ENCODE measurements at places on chromosomes 7 and 10.

DNA sequence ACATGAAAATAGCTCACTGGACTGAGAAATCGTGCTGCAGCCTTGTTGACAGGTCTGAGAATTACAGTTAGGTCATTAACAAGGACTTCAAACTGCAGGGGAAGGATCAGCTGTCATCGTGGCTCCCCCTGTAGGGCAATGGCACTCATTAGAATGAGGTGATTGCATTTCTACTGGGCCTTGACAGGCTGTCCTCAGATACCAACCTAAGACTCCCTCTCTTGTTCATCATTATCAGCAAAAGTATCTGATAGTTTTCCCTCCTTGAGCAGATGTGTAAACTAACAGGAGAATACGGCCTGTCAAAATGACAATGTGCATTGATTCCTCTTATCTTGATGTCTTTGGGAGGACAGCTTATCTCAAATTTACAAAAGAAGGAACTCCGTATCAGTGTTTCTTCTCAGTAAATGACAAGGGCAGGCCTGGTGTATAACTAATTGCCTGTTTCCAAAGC lies 648.5 kb upstream of the LRRN3 start:
- H3K4me1 ChIP-seq: no peaks in the 10 kb centered on the region
- no peak overlapping the region for H3K27ac ChIP-seq
- DNase-seq: peak; percentile 41
- no peaks in the 10 kb centered on the region for H3K36me3 ChIP-seq
- no peaks in the 10 kb centered on the region for H3K27me3 ChIP-seq

DNA sequence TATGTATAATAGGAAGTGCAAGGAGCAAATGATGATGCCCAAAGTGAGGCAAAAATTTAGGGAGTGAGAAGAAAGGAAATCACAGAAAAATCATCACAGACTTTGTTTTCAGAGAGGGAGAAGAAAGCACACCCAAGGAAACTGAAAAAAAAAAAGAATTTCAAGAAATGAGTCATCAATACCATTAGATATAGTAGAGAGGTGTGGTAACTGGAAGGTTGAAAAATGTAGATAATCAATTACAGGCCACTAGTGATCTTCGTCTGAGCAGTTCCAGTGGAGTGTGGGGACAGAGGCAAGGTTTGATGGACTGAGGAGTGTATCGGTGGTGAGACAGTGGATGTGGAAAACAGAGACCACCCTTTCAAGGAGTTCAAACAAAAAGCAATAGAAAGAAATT lies 31.7 kb downstream of the ASB4 start:
- no peaks in the 10 kb centered on the region for H3K36me3 ChIP-seq
- peaks cover 41% of the 10 kb centered on the region for H3K27me3 ChIP-seq
- H3K27ac ChIP-seq: no peak overlapping the region
- no peak for DNase-seq

DNA sequence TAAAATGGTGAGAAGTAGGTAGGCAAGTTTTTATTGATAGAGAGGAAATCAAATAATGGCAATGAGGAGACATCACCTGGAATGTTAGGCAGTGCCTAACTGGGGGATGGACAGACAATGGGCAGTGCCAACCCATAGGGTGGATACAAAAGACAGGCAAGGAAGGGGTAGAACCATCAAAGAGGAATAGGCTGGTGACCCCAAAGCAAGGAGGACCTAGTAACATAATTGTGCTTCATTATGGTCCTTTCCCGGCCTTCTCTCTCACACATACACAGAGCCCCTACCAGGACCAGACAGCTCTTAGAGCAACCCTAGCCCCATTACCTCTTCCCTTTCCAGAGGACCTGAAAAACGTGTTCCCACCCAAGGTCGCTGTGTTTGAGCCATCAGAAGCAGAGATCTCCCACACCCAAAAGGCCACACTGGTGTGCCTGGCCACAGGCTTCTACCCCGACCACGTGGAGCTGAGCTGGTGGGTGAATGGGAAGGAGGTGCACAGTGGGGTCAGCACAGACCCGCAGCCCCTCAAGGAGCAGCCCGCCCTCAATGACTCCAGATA lies 30.0 kb downstream of the PRSS2 start:
- H3K36me3 ChIP-seq: peaks cover 83% of the 10 kb centered on the region
- peak overlapping the region; percentile 100 for H3K4me3 ChIP-seq
- H3K27me3 ChIP-seq: no peaks in the 10 kb centered on the region
- H3K27ac ChIP-seq: peak overlapping the region; percentile 92
- peaks cover 72% of the 10 kb centered on the region for H3K4me1 ChIP-seq
- no peak for DNase-seq

DNA sequence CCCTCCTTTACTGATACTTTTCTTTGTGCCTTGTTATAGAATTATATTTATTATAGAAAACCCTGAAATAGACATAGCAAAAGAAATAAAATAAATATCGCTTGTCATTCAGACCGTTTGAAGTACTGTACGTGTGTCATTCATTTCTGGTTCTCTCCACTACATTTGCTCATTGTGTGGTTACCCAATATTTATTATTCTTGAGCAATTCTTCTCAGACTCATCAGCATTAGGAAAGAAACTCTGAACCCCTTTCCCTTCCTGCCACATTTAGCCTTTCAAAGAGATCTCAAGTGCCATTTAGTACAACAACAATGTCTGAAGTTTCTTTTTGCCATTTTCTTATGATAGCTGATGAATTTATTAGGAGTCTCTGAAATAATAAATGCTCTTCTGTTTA lies 154.1 kb downstream of the KIAA1217 start:
- DNase-seq: no peak
- no peak overlapping the region for H3K4me3 ChIP-seq
- no peaks in the 10 kb centered on the region for H3K27me3 ChIP-seq
- no peak overlapping the region for H3K27ac ChIP-seq

DNA sequence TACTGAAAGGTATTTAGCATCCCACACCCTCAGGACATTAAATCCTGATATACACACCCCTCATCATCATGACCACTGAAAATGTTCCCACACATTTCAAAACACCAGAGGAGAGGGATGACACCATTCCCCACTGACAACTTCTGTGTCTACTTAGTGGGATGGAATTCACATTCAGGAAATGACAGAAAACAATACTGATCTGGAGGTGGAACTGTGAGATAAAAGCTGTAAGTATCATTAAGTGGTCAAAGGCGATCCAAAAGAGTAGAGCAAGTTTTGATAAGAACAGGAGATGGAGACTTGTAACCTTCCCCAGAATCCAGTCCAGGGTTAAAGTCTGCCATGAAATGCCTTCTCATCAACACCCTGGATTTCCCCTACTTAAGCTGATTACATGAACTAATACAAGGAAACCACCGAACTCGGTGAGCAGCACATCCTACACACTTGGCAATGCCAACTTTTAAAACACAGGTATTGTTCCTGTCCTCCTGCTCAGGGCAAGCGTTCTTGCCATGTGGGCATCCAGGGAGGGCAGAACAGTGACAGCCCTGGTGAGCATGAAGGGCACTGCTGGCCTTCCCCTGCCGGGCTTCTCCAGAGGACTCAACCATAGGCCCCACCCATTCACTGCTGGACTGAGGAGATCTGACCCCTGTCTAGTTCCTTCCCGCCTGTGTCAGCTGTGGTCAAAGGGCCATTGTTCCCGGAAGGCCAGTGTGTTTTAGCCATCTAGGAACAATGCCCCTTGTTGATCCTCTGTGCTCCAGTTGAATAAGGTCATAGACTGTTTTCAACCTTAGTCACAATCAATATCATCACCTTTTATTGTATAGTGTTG lies 85.0 kb downstream of the SGMS1 start:
- H3K27ac ChIP-seq: peak overlapping the region; percentile 65
- H3K4me1 ChIP-seq: peaks cover 68% of the 10 kb centered on the region
- H3K27me3 ChIP-seq: no peaks in the 10 kb centered on the region
- DNase-seq: peak; percentile 46

DNA sequence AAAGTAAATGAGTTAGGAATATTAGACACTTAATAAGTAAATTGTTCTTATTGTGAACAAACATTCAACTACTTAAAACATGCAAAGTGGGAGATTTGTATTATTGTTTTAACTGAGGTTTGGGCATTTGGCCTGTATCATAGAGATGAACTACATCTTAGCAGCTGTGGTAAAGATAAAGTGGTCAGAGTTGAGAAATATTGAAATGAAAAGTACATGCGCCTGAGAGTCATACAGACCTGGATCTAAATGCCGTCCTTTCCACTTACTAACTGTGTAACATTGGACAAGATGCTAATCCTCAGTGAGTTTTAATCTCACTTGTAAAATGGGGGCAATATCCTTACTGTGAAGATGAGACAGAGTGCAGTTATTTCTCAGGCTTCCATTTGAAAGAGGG lies 74.5 kb downstream of the KMT2E start:
- no peak overlapping the region for H3K4me3 ChIP-seq
- H3K36me3 ChIP-seq: peaks cover 41% of the 10 kb centered on the region
- peak overlapping the region; percentile 22 for H3K27ac ChIP-seq
- DNase-seq: no peak

GRCh38 chr10:34808801-34809745 lies 6.0 kb downstream of the PARD3 start:
- no peak for DNase-seq
- H3K36me3 ChIP-seq: no peaks in the 10 kb centered on the region
- H3K27me3 ChIP-seq: peaks cover 49% of the 10 kb centered on the region
- no peak overlapping the region for H3K4me3 ChIP-seq

GRCh38 chr10:71978476-71978875 lies 14.3 kb downstream of the CHST3 start:
- H3K36me3 ChIP-seq: no peaks in the 10 kb centered on the region
- H3K27me3 ChIP-seq: peaks cover 8% of the 10 kb centered on the region
- no peak overlapping the region for H3K27ac ChIP-seq
- H3K4me3 ChIP-seq: no peak overlapping the region
- DNase-seq: no peak
- peaks cover 6% of the 10 kb centered on the region for H3K4me1 ChIP-seq

DNA sequence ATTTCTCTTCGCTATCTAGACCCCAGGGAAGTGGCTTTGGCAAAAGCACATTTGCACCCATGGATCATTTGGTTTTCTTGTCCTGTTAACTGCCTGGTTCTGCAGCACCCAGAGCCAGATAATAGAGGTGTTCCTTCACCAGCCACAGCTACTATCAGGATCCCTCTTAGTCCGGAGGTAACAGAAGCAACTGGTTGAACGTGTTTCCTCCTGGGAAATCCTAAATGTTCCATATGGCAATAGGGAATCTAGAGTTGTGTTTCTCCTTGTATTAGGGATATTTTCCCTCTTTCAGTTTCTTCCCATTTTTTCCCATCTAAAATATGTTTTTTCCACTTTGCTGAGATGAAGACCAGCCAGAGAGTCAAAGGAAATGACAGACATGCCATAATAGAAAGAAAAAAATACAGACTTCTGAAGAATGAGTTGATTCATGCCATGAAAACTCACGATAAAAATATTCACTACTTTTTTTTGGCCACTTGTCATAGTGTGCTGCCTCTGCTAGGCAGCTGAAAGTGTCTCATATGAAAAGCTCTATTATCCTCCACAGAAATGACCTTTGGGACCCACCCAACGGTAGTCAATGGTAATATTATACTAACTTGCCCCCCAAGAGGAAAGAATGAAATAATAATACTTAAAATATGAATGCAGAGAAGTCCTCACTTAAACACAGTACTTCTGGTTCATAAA lies 472.8 kb downstream of the KCNMA1 start:
- H3K4me1 ChIP-seq: no peaks in the 10 kb centered on the region

DNA sequence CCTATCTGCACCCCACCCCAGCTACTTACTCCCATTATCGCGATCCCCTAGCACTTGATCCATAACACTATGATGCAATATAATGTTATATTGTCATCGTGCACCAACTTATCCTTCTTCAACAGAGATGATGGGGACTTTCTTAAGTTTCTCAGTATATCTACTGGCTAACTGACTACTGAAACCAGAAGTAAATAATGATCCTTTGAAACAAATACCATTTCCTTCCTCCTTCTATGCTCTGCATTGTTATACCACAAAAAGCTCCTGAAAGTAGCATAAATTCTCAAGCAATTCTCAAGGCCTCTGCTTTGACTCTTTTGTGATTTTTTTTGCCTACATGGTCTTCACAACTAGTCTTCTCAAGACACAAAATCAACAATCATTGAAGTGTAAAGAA lies 68.9 kb downstream of the HTR7 start:
- no peaks in the 10 kb centered on the region for H3K36me3 ChIP-seq
- peaks cover 4% of the 10 kb centered on the region for H3K4me1 ChIP-seq
- no peak overlapping the region for H3K4me3 ChIP-seq
- H3K27ac ChIP-seq: no peak overlapping the region

GRCh38 chr10:72691470-72691862 lies 477 bp upstream of the MCU start:
- peaks cover 30% of the 10 kb centered on the region for H3K4me1 ChIP-seq
- no peaks in the 10 kb centered on the region for H3K36me3 ChIP-seq
- H3K27me3 ChIP-seq: peaks cover 8% of the 10 kb centered on the region

DNA sequence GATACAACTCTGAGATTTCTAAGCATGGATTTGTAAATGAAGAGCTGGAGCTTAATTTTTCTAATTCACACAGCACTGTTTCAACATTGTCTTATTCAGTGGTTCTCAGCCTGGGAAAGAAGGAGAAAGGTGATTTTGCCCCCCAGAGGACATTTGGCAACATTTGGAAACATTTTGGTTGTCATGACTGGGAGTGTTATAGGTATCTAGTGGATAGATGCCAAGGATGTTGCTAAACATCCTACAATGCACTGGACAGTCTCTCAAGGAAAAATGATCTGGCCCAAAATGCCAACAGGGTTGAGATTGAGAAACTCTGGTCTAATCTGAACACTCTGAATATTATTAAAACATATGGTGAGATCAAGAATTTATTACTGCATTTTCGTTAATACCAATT lies 3.8 kb upstream of the CAV2 start:
- H3K4me3 ChIP-seq: no peak overlapping the region
- no peak for DNase-seq
- H3K27me3 ChIP-seq: peaks cover 60% of the 10 kb centered on the region
- peaks cover 1% of the 10 kb centered on the region for H3K36me3 ChIP-seq

- no peaks in the 10 kb centered on the region for H3K36me3 ChIP-seq
- no peak overlapping the region for H3K4me3 ChIP-seq
- peaks cover 8% of the 10 kb centered on the region for H3K4me1 ChIP-seq
- H3K27ac ChIP-seq: no peak overlapping the region
- H3K27me3 ChIP-seq: no peaks in the 10 kb centered on the region
Observed at GRCh38 chr10:61758433-61758832, 95.7 kb downstream of the CABCOCO1 start.

DNA sequence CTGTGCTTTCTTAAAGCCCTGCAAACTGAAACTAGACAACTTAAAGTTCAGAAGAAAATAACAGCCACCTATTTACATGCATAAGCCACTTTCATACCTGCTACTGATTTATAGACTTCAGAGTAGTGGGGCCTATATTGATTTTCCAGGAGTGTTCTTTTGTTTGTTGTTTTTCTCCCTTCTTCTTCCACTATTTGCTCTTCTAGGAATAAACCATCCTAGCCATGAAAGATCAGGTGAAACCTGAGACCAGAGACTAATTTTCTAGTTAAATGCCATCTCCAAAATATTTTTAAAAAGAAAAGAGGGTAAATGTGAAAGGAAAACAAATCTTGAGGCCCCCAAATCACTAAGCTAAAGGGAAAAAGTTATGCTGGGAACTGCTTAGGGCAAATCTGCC lies 72.4 kb upstream of the C1GALT1 start:
- H3K4me3 ChIP-seq: no peak overlapping the region
- H3K4me1 ChIP-seq: peaks cover 7% of the 10 kb centered on the region
- peaks cover 3% of the 10 kb centered on the region for H3K27me3 ChIP-seq
- no peak for DNase-seq

GRCh38 chr7:3176112-3177000 lies 124.7 kb upstream of the SDK1 start:
- DNase-seq: no peak
- no peak overlapping the region for H3K4me3 ChIP-seq
- H3K4me1 ChIP-seq: no peaks in the 10 kb centered on the region
- no peak overlapping the region for H3K27ac ChIP-seq
- H3K36me3 ChIP-seq: peaks cover 3% of the 10 kb centered on the region

All from activated CD8-positive, alpha-beta memory T cell treated with anti-CD3 and anti-CD28 coated beads, Interleukin-2, amount 10 ng/mL, durations not matched to agents 7 days and 5 days (primary cell).